ENCODE measurements at places on chromosomes 16 and 17. TPM values are rescaled to one million over a fixed set of nuclear protein-coding genes. Genes with fewer than 3 reads are reported as not detected.
A peak's percentile ranks its signal among the peaks of the same experiment; 100 is the strongest.

ZG16 gene
- polyA plus RNA-seq, result 0.05 TPM

NPIPA2 gene
- not detected for polyA plus RNA-seq

GRCh38 chr17:79803997-79804855, 7.3 kb upstream of the CBX8 start:
- DNase-seq, result no peak

GRCh38 chr17:72545766-72546165, 424.9 kb downstream of the SOX9 start:
- no peak for DNase-seq

DNA sequence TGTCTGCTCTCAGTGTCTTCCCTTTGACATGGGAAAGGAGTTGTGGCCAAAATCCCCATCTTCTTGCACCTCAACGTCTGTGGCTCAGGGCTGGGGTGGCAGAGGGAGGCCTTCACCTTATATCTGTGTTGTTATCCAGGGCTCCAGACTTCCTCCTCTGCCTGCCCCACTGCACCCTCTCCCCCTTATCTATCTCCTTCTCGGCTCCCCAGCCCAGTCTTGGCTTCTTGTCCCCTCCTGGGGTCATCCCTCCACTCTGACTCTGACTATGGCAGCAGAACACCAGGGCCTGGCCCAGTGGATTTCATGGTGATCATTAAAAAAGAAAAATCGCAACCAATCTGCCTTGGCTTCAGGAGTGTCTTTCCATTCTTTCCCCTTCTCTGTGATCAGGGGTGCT, 918 bp upstream of the MRM1 start:
- no peak for DNase-seq

DNA sequence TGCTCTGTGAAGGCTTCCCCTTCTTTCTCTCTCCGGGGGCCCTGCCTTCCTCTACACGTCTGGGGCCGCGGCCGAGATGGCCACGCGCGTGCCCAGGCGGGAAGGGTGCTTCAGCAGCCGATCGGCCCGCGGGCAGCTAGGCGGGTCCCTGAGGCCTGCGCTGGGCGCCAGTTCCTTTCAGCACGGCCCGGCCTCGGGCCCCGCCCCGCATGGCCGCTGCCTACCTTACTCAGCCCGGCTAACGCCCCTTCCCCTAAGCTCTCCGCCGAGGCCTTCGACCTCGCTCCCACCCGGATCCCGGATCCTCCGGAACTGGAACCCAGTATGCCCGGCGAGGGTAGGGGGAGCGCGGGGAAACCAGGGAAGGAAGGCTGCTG, 335 bp downstream of the TMEM11 start:
- peak; percentile 34 for DNase-seq

All from renal pelvis (tissue), 12 donors.